ENCODE measurements at places on chromosomes 4 and X.

GRCh38 chr4:127113844-127114362, 518.9 kb upstream of the INTU start:
- DNase-seq, result no peak

DNA sequence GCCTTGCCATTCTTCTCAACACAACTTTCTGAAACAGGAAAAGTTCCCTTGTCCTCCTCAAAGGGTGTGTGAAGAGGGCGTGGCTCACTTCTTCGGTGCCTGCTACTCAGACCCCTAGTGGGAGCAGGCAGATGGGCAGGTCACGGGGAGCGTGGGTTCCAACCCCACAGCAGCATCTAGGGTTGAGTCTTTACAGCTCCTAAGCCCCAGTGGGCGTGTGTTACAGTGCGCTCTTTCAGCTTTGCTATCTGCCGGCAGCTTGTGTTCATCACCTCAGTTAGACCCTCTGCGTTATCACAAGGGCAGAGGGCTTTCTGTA, 57.5 kb upstream of the KLF3 start:
- DNase-seq, result no peak

DNA sequence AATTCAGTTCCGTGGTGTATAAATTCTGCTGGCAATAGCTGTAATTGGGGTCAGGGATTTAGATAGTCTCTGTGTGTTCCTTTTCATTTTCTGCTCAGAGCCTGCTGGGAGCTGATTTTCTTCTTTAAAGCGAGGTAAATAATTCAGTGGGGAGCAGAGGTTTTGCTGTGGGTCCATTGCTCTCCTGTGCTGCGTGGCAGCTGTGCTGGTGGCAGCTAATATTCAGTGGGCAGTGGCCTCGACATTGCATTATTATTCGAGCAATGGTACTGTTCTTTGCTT, 13.7 kb downstream of the XG start:
- no peak for DNase-seq

DNA sequence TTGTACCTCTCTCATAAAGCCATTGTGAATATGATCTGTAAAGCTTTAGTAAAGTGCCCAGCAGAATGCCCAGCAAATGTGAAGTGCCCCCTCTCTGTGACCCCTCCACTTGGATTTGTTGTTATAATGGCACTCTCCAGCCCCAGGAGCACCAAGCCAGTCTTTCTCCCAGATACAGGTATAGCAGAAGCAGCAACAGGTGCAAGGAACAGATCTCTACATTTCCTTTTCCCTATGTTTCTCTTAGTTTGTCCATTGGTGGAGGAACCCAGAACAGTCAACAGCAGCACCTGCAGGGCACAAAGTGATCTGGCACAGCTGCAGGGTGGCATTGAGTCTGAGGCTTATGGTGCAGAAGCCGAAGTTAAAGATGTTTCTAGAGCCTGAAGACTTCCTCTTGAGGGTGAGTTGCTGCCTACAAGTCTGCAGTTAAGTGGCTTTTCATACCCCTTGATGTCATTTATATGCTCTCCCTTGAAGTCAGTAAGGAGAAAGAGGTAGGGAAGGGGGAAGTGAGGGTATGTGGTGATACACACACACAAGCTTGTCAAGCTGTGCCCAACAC, 16.1 kb upstream of the CXCL3 start:
- no peak for DNase-seq

DNA sequence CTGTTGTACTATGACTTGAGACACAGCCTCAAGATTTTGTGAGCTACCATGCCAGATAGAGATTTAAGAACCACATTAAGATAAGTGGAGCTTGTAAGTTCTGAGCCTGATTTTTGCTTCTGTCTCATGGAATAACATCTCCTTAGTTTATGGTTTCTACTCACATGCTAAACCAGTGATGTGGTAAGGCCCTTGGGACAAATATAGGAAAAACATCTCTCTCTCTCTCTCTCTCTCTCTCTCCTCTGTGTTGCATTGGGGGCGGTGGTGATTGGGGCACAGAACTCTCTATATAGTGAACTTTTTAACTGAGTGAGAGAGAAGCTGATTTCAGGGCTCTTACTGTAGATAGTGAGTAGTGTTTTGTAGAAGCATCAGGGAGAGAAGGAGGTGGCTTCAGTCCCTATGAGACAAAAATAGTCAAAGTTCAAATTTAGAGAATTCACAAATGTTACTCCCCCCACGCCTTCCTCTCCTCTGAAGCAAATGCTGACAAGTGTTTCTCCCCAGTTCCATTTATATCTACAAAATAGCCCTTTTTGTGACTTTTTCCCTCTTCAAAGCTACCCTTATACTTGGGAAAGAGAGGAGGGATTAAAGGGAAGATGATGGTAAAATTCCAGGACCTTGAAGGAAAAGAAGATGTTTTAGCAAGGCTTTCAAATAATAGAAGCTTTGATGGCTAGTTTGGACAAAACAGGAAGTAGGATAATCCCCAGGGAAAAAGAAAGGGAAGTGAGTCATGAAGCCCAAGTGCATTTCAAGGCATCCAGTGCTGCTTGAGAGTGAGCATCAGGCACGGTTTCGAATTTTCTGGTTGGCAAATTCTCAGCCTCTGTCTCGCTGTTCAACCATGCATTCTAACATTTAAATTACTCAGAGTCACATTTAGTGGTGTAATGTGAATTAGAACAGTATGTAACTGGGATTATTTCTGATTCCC, 134.3 kb upstream of the AP1S2 start:
- no peak for DNase-seq

DNA sequence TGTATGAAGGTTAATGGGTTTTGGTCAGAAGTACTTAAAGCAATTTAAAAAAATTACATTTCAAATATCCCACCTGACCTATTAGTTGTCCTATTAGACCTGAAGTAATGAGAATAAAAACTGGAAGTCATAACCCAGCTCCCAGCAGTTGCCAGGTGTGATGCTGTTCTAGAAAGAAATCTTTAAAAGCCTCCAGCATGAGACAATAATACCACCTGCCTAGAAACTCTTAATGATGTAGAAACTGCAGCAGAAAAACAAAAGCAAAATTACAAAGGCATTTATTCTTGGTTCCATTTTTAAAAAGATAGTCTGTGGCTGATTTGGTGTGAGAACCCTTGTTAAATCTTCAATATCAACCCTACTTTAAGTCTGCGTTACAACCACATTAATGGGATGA, 1137.7 kb upstream of the TENM3 start:
- DNase-seq, result no peak

All from stimulated activated CD4-positive, alpha-beta T cell treated with anti-CD3 and anti-CD28 coated beads, Interleukin-2, amount 100 ng/mL, for 48 hours (primary cell).